ENCODE measurements at places on chromosomes 7 and 10. TPM values are rescaled to one million over a fixed set of nuclear protein-coding genes. Genes with fewer than 3 reads are reported as not detected.

The RBP4 gene
- total RNA-seq, result 2.4 TPM

- DNase-seq, result no peak
Observed at GRCh38 chr10:4485636-4486035, 340.4 kb upstream of the AKR1E2 start.

The EZH2 gene
- 55.2 TPM for total RNA-seq

- DNase-seq, result peak; percentile 60
Observed at GRCh38 chr7:123538189-123538714, 3.9 kb upstream of the IQUB start.

- peak; percentile 26 for DNase-seq
Observed at GRCh38 chr10:49761789-49762565, at the start of gene OGDHL. OGDHL (minus strand) TSS chr10:49762323; CDS start chr10:49758592, 3,731 bp downstream.

- DNase-seq, result peak; percentile 70
Observed at GRCh38 chr10:93746844-93747284, 10.9 kb upstream of the LGI1 start.

GRCh38 chr7:12094365-12094921 lies 116.7 kb upstream of the TMEM106B start:
- no peak for DNase-seq

The GRID1 gene
- total RNA-seq, result 5.6 TPM

DNA sequence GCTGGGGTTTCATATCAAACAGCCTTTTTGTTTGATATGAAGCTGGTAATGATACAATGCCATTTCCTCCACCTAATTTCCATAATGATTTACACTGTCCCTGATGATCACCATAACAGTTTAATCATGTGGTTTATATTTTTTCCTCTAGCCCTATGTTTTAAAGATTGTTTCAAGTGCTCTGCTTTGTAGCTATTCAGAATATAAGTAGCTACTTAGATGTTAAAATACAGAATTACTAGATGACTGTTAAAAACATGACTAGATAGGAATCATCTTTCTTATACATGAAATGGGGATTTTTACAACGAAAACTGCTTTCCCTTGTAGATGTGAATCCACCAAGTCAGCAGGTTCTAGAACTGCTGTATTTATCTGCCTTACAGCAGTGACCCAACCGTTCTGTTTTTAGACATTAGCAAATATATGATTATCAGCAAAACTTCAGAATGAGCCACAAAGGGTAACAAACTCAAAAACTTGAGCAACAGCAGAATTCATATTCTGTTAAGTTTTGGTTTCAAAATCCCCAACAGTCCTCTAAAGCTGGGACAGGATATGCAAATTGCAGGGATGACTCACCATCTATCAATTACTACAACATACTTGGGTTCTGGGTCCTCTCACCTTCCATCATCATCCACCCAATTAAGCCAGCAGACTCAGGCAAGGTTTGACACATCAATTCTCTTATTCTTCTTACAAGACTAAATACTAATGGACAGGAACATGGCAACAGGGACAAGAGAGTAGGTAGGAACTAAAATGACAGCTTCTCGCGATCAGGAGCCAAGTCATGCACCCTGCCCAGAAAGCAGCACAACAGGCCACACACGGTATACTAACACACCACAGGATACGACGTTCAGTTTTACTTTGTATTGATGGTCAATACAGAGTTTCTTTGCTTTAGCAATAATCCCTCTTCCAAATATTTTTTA lies 83.9 kb downstream of the PIP4K2A start:
- no peak for DNase-seq

DNA sequence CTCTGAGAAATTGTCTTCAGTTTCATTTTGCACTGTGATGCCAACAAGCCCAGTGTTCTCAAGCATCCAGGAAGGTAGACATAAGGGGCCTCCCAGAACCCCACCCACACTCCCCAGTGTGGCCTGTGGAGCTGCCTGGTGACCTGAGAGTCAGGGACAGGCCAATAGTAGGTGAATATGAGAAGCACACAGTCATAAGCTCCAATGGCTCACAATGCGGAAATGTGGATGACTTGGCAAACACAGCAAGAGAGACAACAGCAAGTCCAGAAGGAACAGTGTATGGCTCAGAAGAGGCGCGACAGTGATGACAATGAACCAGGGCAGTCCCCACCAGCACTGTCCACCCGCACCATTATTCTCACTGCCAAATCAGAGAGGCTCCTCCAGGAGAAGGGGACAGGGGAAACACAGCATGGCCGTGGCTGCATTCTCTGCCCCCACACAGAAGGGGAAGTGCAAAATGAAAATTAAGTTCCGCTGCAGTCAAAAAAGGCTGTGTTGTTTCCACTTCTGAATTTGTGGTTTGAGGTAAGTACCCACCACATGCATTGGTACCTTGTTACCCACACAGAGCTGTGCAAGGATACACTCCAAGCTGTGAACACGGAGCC lies 419.8 kb downstream of the GRID1 start:
- no peak for DNase-seq

DNA sequence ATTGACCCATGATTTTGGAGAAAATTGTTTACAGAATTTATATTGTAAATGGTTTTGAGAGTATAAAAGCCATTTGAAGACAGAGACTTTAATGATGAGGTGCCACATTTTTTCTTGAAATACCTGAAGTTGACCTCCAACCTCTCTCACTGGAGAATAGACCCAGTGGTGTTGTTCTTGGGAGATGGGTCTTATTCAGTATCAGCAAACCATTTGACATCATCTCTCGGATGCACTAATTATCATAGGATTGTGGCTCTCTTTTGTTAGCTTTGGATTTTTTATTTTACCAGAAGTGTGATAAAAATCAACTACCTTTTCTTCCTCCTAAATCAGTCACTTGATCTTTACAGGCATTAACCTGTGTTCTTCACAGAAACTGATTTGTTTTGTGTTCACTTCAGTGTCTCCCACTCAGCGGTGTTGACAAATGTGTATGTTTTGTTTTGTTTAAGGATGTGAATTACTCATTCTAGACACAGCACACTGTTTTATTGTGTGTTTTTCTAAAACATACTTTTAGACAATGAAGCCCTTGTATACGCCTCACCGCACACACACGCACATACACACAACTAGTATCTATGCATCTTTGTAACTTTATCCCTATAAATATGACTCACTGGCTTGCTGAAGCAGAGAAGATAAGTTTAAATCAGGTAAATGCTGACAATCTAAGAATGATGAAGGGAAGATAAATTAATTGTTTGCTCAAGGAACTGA lies 455.6 kb downstream of the INHBA start:
- peak; percentile 54 for DNase-seq

DNA sequence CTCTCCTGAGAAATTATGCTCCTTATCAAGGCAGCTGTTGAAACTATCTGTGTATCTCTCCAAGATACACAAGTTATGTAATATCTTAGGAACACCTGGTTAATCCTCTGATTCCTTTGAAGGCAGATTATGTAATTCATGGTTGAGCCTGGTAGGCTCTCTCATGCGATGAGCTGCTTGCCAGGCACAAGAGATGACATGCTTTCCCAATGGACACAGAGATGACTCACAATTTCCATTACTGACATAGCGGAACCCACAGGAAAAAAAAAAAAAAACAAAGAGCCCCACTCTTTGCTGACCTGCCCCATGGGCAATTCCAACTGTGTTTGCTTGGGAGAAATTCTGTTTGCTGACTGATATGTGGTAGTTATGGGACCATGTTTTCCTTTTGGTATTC lies 736.4 kb upstream of the PHF14 start:
- DNase-seq, result peak; percentile 16

DNA sequence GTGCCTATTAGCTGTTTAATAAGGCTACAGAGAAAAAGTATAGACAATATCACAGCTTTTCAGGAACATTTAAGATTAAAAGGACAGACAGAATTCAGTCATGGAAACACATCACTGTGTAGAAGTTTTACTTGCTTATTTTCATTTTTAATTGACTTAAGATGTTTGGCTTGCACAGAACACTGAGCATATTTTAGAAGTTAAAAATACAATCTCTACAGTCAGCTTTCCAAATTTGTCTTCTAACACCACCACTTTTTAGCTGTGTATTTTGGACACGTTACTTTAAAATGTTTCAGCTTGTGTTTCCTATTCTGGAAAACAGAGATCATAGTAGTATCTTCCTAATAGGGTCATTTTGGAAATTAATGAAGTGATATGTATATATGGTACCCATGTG lies 11.8 kb downstream of the CFAP69 start:
- DNase-seq, result no peak

DNA sequence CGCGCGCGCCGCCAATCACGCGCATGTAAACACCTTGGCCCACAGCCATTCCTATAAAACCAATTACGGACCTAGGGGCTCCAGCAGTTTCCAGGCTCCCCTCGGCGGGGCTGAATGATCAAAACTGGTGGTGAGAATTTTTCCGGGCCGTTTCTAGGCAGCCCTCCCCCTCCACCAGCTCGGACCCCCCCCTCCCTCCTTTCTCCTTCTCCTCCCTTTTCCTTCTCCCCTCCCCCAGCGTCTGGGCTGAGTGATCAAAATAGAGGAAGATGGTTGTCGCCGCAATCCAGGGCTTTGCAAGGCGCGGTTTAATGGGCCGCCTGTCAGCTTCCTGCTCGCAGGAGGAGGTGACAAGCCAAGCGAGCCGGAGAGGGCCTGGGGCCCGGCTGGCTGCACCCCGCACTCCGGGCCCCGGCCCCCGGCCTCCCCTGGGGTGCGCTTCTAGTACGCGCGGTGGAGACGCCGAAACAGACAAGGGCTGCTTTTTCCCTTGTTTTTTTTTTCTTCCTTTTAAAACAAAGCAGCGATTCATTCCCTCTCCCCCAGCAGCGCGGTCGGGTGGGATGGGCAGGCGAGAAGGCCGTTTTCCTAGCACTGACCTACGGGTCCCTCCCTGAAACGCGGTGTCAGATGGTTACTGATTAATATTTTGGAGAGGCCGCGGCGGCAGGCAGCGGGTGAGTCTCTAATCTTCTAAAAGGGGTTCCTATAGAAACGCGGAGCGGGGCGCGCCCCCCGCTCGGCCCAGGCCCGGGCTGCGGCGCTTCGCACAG lies 528 bp upstream of the TNRC18 start:
- peak; percentile 99 for DNase-seq

- no peak for DNase-seq
Observed at GRCh38 chr10:125827133-125827532, 3.8 kb downstream of the BCCIP start.

DNA sequence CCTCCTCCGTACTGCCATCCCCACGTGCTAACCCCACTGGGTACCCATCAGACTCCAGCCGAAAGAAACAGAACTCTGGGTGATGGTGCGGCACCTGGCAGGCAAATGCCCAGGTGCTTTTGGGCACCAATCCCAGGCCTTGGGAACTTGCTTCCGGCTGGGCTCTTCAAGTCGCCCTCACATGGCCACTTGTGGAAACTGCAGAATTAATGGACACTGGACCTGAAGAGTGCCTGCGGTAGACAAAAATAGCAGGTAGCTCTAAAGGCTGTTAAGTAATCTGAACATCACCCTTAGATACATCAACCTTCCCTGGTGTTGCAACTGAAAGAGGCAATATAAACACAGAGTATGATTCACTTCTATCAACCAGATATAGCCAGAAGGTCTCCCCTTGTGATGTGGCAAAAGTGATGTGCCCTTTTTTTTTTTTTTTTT lies 644.4 kb downstream of the GRM8 start:
- DNase-seq, result peak; percentile 46

GRCh38 chr10:87862679-87863052 lies 667 bp downstream of the KLLN start:
- no peak for DNase-seq

The MYO1G gene
- total RNA-seq, result 0.74 TPM

The PRPF18 gene
- 16.2 TPM for total RNA-seq

The EPHA1 gene
- 29.9 TPM for total RNA-seq

DNA sequence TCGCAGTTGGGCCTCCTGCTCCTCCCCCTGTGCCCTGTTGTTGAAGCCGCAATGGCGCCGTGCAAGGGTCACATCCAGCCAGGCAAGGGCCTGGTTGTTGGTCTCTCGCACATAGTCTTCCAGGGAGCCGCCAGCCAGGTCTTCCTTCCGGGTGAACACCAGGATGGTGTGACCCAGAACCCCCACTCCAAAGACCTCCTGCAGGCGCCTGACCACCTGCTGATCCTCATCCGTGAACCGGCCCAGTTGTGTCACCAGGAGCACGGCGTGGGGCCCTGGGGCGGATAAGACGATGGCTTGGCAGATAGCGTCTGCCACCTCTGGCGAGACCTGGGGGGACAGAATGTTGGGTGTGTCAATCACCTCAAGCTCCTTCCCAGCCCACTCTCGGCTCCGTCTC lies 4.2 kb downstream of the GIMAP6 start:
- no peak for DNase-seq

DNA sequence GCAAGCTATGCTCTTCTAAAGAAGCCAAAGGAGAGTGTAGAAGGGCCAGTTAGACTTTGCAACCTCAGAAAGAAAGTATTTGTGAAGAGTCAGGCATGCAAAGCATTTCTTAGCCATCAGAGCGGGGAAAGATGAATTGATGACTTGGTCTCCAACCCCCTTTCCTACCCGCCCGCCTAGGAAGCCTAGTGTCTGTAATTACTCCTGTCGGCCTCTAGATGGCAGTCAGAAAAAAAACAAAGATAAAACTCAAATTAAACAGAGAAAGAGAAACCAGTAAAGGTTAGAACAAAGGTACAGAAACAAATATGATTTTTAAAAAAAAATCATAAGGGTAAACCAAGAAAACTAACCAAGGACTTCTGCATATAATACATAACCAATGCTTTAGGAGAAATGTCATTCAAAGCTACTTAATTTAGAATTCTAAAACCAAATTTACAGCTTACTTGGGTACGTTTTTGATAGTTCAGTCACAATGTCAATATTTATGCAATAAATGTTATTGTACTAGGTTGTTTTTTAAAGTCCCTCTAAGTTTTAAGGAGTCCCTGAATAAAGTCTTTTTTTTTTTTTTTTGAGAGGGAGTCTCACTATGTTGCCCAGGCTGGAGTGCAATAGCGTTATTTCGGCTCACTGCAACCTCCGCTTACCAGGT lies 97.6 kb downstream of the LYZL1 start:
- no peak for DNase-seq

The PFKP gene
- total RNA-seq, result 237 TPM

DNA sequence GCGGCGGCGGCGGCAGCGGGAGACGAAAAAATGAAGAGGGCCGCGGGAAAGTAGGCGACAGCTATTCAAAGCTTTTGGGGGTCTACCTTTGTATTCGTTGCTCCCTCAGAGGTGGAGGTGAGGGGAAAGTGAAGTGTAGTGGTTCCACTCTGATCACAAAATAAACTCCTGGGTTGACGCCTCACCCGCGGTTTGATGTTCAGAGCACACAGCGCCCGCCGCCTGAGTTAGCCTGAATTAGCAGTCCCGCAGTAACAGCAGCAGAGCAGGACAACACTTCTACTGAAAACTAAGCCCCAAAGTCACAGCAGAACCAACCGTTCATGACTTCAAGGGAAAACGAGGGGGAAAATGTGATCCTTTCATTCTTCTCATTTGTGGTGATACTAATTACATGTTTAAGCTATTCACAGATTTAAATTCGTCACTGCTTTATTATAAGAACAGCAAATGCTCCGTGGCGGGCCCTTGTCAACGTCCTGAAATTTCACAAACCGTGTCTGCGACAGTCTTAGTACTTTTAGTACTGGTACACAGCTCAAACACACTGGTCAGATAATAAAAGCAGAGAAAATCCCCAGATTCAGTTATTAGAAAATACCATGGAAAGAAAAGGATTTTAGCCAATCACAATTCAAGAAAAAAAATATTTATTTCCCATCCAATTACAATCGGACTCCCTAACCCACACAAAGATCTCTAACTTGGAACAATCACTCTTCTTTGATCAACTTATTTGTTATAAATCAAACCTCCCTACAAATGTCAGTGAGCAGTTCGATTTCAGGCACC lies 563 bp upstream of the JMJD1C start:
- peak; percentile 45 for DNase-seq

All from HCT116 (cell line).